ENCODE measurements at places on chromosomes 11 and 22.

DNA sequence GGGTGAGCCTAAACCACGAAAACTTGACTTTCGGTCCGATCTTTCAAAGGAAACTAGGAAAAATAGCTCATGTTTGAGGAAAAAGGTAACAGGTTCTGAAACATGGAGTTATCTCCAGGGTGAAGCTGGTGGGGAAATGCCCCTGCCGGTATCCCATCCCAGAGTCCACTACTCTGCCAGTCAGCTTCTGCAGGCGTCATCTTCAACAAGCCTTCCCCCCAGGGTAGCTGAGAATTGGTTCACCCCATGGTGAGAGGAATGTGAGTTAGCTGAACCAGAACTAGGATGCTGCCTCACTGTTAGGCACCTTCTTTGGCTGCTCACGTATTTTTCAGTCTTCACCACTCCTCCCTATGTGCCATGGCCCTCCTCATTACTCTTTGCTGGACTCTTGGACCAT is 1.1 kb downstream of the GVQW3 start:
- DNase-seq = peak; percentile 26

GRCh38 chr11:122742301-122743018 is 86.9 kb downstream of the UBASH3B start:
- DNase-seq = no peak

- DNase-seq = no peak
Observed at GRCh38 chr11:126809514-126810289, 190.9 kb downstream of the KIRREL3 start.

GRCh38 chr11:12180257-12181205 is 70.1 kb downstream of the MICAL2 start:
- no peak for DNase-seq

GRCh38 chr11:69841859-69842698 is 22.9 kb upstream of the FGF3 start:
- DNase-seq = peak; percentile 39

DNA sequence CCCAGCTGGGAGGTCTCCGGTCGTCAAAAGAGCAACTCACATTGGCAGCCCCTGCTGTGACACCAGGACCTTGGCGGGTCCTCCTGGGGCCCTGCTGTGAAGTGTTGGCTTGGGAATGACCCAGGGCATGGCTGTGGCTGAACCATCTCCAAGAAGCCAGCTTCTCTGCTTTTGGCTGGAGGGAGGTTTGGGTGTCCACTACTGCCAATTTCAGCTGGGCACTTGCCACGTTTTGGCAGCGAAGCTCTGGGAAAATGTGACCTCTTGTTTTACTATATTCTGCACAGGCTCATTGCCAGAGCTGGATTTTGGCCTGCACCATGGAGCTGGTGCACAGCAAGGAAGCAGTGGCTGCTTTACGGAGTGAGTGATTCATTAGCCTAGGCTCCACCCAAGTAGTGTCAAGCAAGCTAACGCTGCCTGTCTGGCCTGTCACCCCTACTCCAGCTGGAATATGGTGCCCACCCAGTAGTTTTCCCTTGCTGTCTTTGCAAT is 24.3 kb upstream of the SMCO4 start:
- no peak for DNase-seq

GRCh38 chr11:74138572-74138971 is 32.2 kb downstream of the C2CD3 start:
- DNase-seq = peak; percentile 83

GRCh38 chr11:6611092-6611962 is 689 bp downstream of the TAF10 start:
- no peak for DNase-seq

DNA sequence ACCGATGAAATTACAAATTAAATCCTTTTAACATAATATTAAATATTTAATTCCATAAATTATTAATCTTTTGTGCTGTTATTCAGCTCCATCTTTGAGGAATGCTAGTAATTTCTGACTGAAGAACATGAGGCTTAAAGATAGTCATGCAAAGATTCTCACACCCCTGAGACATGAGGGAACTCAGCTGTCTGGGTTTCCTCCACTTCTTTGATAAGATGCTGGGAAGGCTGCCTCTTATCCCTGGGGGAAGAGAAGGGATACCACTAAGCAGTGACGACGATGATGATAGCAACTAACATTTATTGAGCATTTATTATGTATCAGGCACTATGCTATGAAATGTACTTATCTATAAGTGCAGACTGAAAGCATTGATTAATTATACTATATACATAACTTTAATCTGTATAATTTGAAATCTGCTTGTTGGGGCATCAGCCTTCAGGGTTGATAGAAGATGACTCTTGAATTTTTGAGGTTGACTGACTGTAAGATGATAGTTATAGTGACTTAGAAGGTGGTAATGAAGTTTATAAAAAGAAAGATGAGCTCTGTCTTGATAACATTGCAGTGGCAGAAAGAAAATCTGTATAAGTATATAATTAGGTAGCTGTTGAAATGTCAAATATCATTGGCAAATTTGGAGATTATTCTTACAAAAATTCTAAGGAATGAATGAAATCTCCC is 78.4 kb downstream of the SIK2 start:
- DNase-seq = no peak

- no peak for DNase-seq
Observed at GRCh38 chr11:28038775-28039174, 69.2 kb downstream of the KIF18A start.

DNA sequence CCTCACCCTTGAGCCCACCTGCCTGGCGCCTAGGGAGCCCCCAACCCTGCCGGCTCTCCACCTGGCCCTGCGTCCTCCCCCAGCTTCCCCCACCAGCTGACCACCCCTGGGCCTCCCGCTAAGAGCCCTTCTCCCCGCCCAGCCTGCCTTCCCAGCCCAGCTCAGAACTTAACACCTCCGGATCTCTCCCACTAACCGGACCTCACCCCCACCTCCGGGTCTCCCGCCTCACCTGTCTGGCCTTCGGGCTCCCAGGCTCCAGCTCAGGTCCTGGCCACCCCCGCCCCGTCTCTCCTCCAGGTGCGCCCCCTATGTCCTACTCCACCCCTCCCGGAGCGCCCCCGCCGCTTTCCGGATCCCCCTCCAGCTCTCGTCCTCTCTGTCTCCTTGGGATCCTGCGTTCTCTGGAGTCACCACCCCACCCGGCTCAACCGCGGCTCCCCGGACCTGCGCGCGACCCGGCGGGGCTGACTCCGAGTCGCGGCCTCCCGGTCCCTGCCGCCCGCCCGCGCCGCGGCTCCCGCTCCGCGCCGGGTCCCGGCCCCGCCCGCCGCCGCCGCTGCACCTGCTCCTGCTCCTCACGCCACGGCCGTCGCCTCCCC is at the start of gene KCNJ11:
Gene KCNJ11 (minus strand): TSS at position 51 of the 602 bp plus-strand sequence. CDS start 568 bp downstream, outside the sequence.
- DNase-seq = peak; percentile 3

DNA sequence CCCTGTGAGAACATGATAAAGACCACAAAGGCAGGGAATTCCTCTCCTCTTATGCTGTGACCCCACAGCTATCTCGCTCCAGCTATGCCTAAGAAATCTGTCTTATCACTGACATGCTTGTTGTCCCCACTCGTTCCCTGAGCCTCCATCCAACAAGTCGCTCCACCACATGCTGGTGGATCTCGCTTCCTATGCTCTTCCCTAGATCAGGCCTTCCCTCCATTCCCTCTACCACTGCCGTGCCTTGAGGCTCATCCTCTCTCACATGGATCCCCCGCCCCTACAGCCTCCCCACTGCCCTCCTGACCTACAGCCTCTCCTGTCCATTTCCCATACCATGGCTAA is 1.4 kb upstream of the DGAT2 start:
- DNase-seq = no peak

GRCh38 chr11:126411971-126412381 is 56.5 kb downstream of the ST3GAL4 start:
- DNase-seq = no peak

GRCh38 chr11:64244107-64244506 is 2.6 kb downstream of the PPP1R14B start:
- no peak for DNase-seq

DNA sequence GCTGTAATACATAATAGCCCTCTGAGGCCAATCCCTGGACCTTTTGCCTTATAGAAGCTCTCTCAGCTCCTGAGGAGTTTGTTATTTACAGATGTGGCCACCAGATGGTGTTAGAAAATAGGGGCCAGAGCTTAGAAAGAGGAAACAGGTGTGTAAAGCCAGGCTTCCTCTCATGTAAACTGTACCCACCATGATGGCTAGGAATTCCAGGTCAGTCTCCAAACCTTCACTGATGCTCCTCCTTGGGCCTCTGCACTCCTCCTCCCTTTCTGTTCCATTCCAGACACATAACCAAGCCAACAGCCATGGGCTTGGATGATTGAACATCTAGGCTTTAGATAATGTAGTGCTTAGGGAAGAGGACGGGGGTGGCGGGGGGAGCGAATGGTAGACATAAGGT is 39.7 kb downstream of the USP35 start:
- peak; percentile 74 for DNase-seq

DNA sequence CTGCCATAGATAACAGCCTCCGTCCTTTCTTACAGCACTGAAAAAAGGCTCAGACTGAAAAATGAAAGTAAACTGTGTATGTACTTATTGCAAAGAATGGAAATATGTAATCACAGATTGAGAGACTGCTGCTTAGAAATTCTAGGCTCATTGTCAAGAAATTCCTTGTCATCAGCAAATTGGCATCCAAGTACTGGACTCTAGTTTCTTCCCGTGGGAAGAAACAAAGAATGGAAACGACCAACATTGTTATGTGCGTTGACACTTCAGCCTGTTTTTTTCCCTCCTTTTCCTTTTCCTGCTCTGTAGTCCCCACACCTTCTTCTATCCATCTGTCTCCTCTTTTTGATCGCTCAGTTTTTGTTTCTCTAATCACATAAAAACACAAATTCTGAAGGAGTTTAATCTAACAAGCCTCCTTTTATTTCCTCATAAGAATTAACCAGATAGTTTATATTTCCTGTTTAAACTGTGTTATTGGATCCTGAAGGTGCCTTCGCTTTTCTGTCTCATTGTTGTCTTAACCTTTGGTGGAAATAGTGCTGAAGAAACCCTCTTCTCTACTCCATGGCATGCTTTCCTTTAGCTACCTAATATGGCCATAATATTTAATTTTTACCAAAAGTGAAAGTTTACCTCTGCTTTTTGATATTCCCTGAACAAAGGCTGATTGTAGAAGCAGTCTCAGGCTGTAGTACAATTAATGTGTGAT is 20.0 kb upstream of the CASP12 start:
- peak; percentile 3 for DNase-seq

GRCh38 chr11:113411536-113411935 is 24.0 kb downstream of the ANKK1 start:
- no peak for DNase-seq

DNA sequence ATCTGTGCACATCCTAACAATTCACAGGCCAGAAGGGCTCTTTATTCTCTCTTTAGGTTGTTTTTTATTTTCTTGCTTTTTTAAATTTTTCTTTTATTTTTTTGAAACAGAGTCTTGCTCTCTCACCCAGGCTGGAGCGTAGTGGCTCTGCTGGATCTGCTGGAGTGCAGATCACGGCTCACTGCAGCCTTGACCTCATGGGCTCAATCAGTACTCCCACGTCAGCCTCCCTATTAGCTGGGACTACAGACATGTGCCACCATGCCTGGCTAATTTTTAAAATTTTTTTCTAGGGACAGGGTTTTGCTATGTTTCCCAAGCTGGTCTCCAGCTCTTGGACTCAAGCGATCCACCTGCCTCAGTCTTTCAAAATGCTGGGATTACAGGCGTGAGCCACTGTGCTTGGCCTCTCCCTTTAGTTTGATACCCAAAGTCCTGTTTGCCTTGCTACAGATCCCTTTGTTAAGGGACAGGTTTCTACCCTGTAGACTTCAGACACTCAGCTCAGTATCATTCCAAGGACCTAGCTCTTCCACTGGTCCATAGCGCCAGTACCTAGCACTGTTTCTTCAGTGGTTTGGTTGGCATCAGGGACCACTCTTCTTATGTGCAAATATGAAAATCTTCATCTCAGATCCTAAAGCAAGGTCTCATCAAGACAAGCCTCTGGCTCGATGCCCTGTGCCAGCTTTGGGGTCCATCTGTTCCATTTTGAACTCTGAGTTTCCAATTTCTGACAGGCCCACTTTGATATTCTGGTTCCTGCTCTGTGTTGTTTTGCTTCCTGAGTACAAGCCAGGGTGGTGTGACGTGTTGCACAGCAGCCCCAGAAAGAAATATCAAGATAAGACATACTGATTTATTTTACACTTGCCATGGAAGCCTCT is 211.7 kb downstream of the FAT3 start:
- no peak for DNase-seq

GRCh38 chr11:19382131-19382611 is 141.4 kb upstream of the E2F8 start:
- DNase-seq = no peak

DNA sequence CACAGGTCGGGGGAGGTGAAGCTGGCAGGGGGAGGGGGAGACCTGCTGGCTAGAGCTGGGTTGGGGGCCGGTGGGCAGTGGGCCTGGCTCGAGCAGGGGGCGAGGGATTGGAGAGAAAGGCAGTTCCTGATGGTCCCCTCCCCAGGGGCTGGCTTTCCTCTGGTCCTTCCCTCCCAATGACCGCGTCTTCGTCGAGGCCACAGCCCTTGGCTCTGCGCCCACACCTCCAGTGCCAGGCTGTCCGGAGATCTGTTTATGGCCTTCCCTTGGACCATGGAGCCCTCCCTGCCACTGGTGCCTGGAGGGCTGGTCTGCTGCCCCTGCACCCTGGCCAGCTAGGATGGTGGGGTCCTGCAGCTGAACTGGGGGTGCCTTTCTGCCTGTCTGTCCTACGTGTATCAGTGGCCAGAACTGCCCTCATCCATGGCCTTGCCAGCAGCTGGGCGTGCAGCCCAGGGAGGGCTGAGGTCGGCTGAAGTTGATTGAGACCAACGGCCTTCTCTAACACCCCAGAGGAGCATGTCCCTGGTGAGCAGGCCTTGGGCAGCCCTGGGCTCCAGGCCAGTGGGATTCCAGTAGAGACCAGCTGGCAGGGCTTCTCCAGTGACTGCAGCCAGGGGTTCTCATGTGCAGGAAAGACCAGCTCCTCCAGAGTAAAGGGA is 12.3 kb downstream of the TANGO2 start:
- DNase-seq = no peak

- DNase-seq = no peak
Observed at GRCh38 chr22:50047346-50047745, 10.8 kb downstream of the TTLL8 start.

DNA sequence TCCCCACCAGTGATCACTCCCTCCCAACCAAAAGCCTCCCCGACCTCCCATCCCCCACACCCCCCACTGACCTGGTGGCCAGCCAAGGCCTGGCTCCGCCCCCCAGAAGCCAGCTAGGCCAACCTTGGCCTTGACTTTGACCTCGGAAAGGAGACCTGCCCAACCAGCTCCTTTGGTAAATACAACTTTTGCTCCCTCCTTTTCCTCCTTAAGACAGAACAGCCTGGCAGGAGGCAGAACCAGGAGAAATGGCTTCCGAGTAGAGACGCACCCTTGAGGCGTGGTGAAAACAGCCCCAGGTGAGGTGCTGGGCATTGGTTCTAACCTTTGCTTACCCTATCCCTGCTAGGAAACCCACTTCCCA is 27.0 kb downstream of the PLEKHA7 start:
- DNase-seq = no peak

GRCh38 chr11:111741751-111742150 is 24.4 kb downstream of the PPP2R1B start:
- no peak for DNase-seq

Data from A673 (cell line).